Smooth muscle cell of trachea (primary cell): ENCODE measurements at places on chromosomes 2 and 18. TPM values are rescaled to one million over a fixed set of nuclear protein-coding genes. Genes with fewer than 3 reads are reported as not detected.

GKN2 gene
- not detected in 2 replicates for total RNA-seq

PMS1 gene
- 25.2 and 37.1 TPM in 2 replicates for total RNA-seq

DNAJB2 gene
- 49.0 and 136 TPM in 2 replicates for total RNA-seq

CCDC138 gene
- total RNA-seq = 1.8 and 6.3 TPM in 2 replicates

DIPK1C gene
- total RNA-seq = not detected in 2 replicates

CRYGC gene
- not detected in 2 replicates for total RNA-seq

TMEM182 gene
- 1.3 and 2.0 TPM in 2 replicates for total RNA-seq

CERKL gene
- total RNA-seq = 0.15 and 0.17 TPM in 2 replicates

PROC gene
- not detected in 2 replicates for total RNA-seq

FAP gene
- total RNA-seq = 112 and 143 TPM in 2 replicates

NPAS2 gene
- total RNA-seq = 9.0 and 9.9 TPM in 2 replicates

LANCL1 gene
- 56.4 and 78.5 TPM in 2 replicates for total RNA-seq

FANCL gene
- total RNA-seq = 13.4 and 25.5 TPM in 2 replicates

IL1F10 gene
- not detected in 2 replicates for total RNA-seq

ACTR1B gene
- total RNA-seq = 62.2 and 69.4 TPM in 2 replicates

TMEM37 gene
- total RNA-seq = 0.44 and 1.5 TPM in 2 replicates

RAD51AP2 gene
- not detected in 2 replicates for total RNA-seq

TBR1 gene
- total RNA-seq = under 0.01 TPM in 1 of 2 replicates, not detected in the other

CCDC150 gene
- total RNA-seq = 3.6 and 11.3 TPM in 2 replicates

MC2R gene
- not detected in 2 replicates for total RNA-seq

REG1A gene
- not detected in 2 replicates for total RNA-seq

STPG4 gene
- total RNA-seq = 0.17 TPM in 1 of 2 replicates, not detected in the other

SLC25A12 gene
- 21.2 and 32.7 TPM in 2 replicates for total RNA-seq

TLX2 gene
- total RNA-seq = 0.58 and 0.83 TPM in 2 replicates

TRIM54 gene
- total RNA-seq = under 0.01 TPM in 1 of 2 replicates, not detected in the other

STARD6 gene
- total RNA-seq = not detected in 2 replicates

DNAJC5G gene
- total RNA-seq = not detected in 2 replicates

CFAP53 gene
- total RNA-seq = 0.44 and 0.83 TPM in 2 replicates

PJVK gene
- total RNA-seq = 2.0 and 2.5 TPM in 2 replicates

TGFA gene
- total RNA-seq = 0.73 TPM in 1 of 2 replicates, not detected in the other

INHA gene
- 0.29 and 0.33 TPM in 2 replicates for total RNA-seq

THSD7B gene
- 0.33 TPM in 1 of 2 replicates, not detected in the other for total RNA-seq

LIPG gene
- total RNA-seq = 0.58 and 0.83 TPM in 2 replicates

COPS7B gene
- total RNA-seq = 19.5 and 20.5 TPM in 2 replicates

FBXO36 gene
- total RNA-seq = 2.5 and 4.9 TPM in 2 replicates

SPATA3 gene
- not detected in 2 replicates for total RNA-seq

GCKR gene
- 0.17 and 1.0 TPM in 2 replicates for total RNA-seq

EMILIN2 gene
- total RNA-seq = 16.3 and 33.1 TPM in 2 replicates

C2orf68 gene
- total RNA-seq = 20.5 and 22.0 TPM in 2 replicates

TEX44 gene
- not detected in 2 replicates for total RNA-seq

SCN7A gene
- total RNA-seq = 14.5 and 16.4 TPM in 2 replicates

MAPRE2 gene
- total RNA-seq = 24.0 and 27.8 TPM in 2 replicates

IFIH1 gene
- 8.4 and 11.1 TPM in 2 replicates for total RNA-seq

RFX8 gene
- 9.1 and 36.7 TPM in 2 replicates for total RNA-seq

GAL3ST2 gene
- 0.15 TPM in 1 of 2 replicates, not detected in the other for total RNA-seq

CHST9 gene
- total RNA-seq = not detected in 2 replicates

GBX2 gene
- total RNA-seq = not detected in 2 replicates

C2orf80 gene
- not detected in 2 replicates for total RNA-seq

CABLES1 gene
- total RNA-seq = 10.2 and 35.7 TPM in 2 replicates

SRD5A2 gene
- not detected in 2 replicates for total RNA-seq

GALNT14 gene
- 0.66 and 1.7 TPM in 2 replicates for total RNA-seq
